ENCODE measurements at places on chromosomes 3 and 15. TPM values are rescaled to one million over a fixed set of nuclear protein-coding genes. Genes with fewer than 3 reads are reported as not detected.

ZNF662 gene
- total RNA-seq, result 0.40 TPM

CKMT1A gene
- not detected for total RNA-seq

C3orf80 gene
- total RNA-seq, result 0.15 TPM

P4HTM gene
- 48.4 TPM for total RNA-seq

ZMAT3 gene
- total RNA-seq, result 12.3 TPM

TMEM41A gene
- 21.4 TPM for total RNA-seq

UPK1B gene
- not detected for total RNA-seq

SCAP gene
- total RNA-seq, result 56.5 TPM

DUOXA2 gene
- total RNA-seq, result not detected

GRK7 gene
- not detected for total RNA-seq

TIGIT gene
- total RNA-seq, result 29.8 TPM

LHFPL4 gene
- total RNA-seq, result not detected

STRC gene
- total RNA-seq, result 0.75 TPM

ZNF860 gene
- total RNA-seq, result 0.13 TPM

TTC23 gene
- 2.1 TPM for total RNA-seq

GOLGA8K gene
- total RNA-seq, result 0.81 TPM

CCR2 gene
- 167 TPM for total RNA-seq

ANKRD34C gene
- not detected for total RNA-seq

XCR1 gene
- not detected for total RNA-seq

PGBD4 gene
- 3.3 TPM for total RNA-seq

LNP1 gene
- total RNA-seq, result 2.4 TPM

SCAMP5 gene
- total RNA-seq, result 0.81 TPM

SLC15A2 gene
- total RNA-seq, result 4.4 TPM
